ENCODE measurements at places on chromosomes 4 and X. TPM values are rescaled to one million over a fixed set of nuclear protein-coding genes. Genes with fewer than 3 reads are reported as not detected.

GRCh38 chrX:100635040-100635439, 1.6 kb downstream of the TSPAN6 start:
- DNase-seq, result no peak

- DNase-seq, result no peak
Observed at GRCh38 chrX:44223150-44223549, 120.3 kb downstream of the EFHC2 start.

Gene ANK2
- 71.2 TPM for total RNA-seq

Gene ADGRL3
- total RNA-seq, result 19.6 TPM

DNA sequence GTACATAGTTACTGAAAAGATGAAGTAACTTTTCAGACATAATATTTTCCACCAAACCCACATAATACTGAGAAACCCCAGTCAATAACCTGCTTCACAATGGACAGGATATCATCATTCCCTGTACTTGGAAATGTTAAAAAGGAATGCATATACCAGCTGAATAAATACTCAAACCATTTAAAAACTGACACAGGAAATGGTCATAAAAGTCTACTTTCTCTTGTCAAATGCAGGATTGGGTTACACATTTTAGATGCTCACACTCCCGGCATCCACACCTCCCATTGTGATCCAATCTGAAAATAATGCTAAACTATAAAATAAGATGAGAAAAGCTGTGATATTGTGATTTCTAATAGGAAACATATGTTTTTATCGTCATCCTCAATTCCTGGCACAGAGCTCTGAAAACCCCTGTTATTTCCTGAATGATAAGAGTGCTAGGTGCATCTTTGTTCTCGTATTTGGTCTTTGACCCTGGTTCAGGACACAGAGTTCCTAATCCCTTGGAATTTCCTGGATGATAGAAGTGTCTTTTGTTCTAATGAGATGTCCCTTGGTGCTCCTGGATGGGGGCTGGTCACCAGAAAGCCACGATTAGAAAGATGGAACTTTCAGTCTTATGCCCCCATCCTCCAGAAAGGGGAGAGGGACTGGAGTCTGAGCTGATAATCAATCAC, 821.3 kb downstream of the TRIML1 start:
- DNase-seq, result no peak

- no peak for DNase-seq
Observed at GRCh38 chr4:139461022-139461628, 7.2 kb downstream of the RAB33B start.

GRCh38 chr4:85556283-85556682, 81.3 kb downstream of the ARHGAP24 start:
- no peak for DNase-seq
